H1 (cell line): ENCODE measurements at places on chromosomes 5 and 9.

- peaks cover 3% of the 10 kb centered on the region; the same call in 1 of the 2 replicates for H3K4me1 ChIP-seq
- DNase-seq: no peak
- H3K36me3 ChIP-seq: no peaks in the 10 kb centered on the region
- H3K27me3 ChIP-seq: peaks cover 3% of the 10 kb centered on the region; the same call in 1 of the 2 replicates
- H3K4me3 ChIP-seq: no peak overlapping the region
Observed at GRCh38 chr9:29208670-29209069, 1635.4 kb upstream of the C9orf72 start.

- H3K4me3 ChIP-seq: no peak overlapping the region
- peaks cover 15% of the 10 kb centered on the region for H3K36me3 ChIP-seq
- H3K27ac ChIP-seq: no peak overlapping the region
- DNase-seq: no peak
- H3K27me3 ChIP-seq: no peaks in the 10 kb centered on the region
Observed at GRCh38 chr9:37534412-37534811, 41.8 kb downstream of the FBXO10 start.

- H3K27ac ChIP-seq: no peak overlapping the region
- H3K27me3 ChIP-seq: no peaks in the 10 kb centered on the region
- no peak overlapping the region for H3K4me3 ChIP-seq
Observed at GRCh38 chr9:73736270-73736669, 584.6 kb downstream of the ANXA1 start.

DNA sequence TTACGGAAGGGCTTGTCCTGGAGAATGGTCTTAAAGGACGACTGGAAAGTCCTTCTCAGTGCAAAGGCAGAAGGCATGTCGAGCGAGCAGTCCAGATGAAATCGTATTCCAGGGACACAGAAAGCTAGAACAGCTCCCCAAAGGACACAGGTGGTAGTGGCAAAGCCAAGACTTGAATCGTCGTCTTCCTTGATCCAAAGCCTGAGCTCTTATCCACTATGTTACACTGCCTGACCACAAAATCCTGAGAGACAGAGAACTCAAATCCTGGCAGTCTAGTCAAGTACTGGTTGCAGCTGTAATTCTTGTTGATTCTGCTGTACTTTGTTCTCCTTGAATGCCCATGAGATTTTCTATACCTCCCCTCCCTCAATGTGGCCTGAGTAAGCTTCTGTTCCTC, 198.7 kb downstream of the TARS1 start:
- DNase-seq: no peak
- H3K4me1 ChIP-seq: no peaks in the 10 kb centered on the region
- H3K27ac ChIP-seq: no peak overlapping the region
- no peak overlapping the region for H3K4me3 ChIP-seq
- H3K36me3 ChIP-seq: peaks cover 3% of the 10 kb centered on the region; the same call in 1 of the 2 replicates
- no peaks in the 10 kb centered on the region for H3K27me3 ChIP-seq
